ENCODE measurements at places on chromosomes 3 and 15.

DNA sequence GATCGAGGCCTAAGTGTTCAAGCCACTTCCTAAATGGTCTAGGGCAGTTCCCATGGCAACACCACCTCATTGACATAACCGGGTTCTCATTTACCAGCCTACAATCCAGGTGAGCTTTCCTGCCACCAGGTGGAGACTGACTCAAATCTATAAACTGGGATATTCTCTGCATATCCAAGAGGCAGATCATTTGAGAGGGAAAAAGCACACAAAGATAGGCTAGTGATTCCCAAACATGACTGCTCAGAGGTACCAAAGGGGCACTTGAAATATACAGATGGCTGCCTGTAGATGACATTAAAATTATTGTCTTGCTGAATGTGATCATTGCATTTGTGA, 141.3 kb upstream of the PROK2 start:
- peak; percentile 42 for DNase-seq

DNA sequence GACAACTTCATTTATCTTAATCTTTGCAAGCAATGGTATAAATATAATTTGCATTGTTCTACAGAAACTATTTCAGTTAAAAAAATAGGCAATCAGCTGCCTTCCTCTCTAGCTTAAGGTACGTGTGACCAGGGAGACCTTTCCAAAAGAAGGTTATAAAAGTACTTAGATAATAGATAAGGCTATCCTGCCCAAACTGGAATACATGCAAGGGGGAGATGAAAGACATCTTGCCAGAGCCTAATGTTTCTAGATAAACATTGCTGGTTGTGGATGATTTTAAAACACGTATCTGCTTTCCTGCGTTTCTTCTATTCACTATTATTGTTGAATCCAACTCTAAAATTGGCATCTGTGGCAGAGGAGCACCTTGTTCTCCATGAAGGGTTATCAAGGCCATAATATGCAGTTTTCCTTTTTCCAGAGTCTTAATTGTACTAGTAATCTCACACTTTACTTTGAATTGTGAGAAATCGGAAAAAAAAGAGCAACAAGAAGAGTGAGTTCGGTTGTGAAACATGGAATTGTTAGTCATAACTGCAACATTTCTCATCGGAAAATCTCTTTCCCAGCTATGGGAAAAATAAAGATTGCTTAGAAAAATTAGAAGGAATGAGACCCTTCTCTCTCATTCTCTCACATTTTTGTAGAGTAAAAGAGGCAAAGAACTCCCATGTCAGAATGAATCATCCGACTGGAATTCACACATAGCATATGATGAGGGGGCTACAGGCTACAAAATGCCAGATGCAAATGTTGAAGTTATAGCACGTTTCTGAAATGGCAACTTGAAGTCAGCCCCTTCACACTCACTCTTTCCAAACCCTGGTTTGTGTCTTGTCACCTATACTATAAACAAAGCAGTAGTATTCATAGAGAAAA, 936.1 kb upstream of the NR2F2 start:
- DNase-seq, result no peak

GRCh38 chr3:43343185-43343584, 56.8 kb downstream of the SNRK start:
- DNase-seq, result no peak

DNA sequence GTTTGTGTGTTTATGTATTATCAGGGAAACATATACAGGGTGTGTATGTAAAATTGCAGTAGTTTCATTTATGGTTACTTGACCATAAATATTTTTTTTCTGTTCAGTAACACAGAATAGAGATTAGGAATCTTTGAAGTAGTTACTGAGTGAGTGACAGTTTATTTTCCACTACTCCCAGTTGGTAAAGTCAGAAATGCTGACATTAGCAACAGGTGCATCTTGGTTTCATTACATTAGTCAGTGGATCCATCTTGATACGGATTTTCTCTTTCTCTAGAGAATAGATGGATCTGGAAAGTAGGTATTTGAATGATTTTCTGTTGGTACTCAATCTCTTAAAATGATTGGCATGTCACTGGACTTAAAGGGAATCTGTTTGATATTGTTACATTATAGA, 6.0 kb downstream of the UBE2E2 start:
- no peak for DNase-seq

GRCh38 chr3:195763843-195764825, 43.4 kb downstream of the MUC20 start:
- DNase-seq, result peak; percentile 4

GRCh38 chr3:197478746-197479668, 76.8 kb downstream of the BDH1 start:
- DNase-seq, result no peak

DNA sequence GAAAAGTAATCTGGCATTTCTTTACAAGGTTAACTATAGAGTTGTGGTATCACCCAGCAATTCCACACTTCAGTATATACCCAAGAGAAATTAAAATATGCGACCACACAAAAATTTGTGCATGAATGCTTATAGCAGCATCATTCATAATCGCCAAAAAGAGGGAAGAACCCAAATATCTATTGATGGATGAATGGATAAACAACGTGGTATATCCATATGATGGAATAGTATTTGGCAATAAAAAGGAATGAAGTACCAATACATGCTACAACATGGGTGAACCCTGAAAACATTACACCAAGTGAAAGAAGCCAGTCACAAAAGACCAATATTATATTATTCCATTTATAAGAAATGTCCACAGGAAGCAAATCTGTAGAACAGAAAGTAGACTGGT, 8.6 kb upstream of the SKOR1 start:
- no peak for DNase-seq

GRCh38 chr3:141796081-141796888, 33.1 kb downstream of the GRK7 start:
- DNase-seq, result no peak

- DNase-seq, result no peak
These were observed 10.1 kb downstream of the USP3 start for GRCh38 chr15:63514531-63514943.

DNA sequence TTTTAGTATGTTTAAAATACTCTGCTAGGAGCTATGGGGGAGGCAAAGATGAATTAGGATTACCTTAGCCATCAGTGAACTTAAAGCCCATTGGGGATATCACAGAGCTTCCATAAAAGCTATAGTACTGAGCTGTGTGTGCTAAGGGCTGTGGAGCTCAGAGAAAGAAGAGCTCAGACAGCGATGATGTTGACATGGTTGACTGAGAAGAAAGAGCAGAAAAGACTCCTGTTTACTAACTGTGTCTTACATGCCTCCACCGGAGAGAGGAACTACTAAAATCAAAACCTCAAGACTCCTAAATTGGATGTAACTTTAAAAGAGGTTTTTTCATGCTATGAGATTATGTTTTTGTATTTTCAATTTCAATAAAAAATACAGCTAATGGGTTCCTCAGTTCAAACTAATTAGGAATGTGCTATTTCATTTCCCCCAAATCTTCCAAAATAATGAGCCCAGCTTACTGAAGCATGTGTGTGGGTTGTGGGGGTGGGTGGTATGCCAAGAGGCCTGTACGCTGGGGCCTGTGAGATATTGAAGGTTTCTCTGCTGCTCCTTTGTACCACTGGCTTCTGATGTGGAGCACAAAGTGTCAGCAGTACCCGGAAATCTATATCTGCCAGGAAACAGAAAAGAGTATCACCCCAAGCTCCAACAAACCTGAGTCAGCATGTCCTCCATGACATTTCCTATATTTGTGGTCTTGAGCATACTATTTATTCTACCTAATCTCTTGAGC, 22.7 kb downstream of the DGKG start:
- no peak for DNase-seq

GRCh38 chr15:68581725-68582124, 2.9 kb downstream of the CORO2B start:
- DNase-seq, result no peak

DNA sequence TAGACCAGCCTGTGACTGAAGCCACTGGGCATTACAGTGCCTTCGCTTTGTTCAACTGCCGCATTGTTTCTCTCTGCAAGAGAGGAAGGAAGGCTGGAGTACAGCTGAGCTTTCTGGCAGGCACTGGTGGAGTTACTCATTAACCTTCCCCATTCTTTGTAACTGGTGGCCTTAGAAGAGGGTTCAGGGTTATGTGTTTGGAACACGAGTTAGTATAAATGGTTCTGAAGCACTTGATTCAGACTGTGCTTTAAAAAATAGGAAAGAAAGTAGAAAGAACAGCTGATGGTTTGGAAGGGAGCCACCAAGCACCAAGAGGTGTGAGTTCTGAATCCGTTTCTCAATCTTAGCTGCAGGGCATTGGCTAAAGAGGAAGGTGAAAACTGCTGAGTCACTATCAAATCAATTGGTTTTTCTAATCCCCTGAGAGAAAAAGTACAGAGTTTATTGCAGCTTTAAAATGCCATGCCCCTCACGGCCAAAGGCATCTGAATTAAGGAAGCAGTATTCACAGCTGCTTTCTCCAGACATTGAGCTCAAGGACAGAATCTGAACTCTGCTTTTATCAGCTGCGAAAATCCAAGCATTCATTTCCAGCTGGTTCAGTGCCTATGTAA, 3.6 kb downstream of the HGD start:
- DNase-seq, result peak; percentile 25

- DNase-seq, result no peak
These were observed at the start of gene KBTBD12 for GRCh38 chr3:127915115-127915936. Gene KBTBD12, plus strand, starts transcription at chr3:127915232. Its CDS starts 7,830 bp downstream, at chr3:127923062.

DNA sequence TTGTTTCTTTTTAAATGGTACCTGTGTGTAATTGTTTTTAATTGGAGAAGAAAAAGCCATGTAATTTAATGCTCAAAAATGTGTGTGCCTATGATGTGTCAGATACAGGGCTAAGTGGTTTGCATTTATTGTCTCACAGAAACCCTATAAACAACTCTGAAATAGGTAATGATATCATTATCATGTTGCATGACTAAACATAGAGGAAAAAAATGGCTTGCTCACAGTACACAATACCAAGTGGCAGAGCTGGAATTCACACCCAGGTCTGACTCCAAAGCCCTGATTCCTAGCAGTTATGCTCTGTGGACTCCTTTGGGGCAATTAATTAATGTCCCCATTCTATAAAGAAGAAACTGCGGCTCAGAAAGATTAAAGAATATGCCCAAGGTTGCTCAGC, 237.4 kb upstream of the TRIM42 start:
- DNase-seq, result no peak

- no peak for DNase-seq
These were observed 11.7 kb downstream of the SNRPN start for GRCh38 chr15:24966364-24967103.

DNA sequence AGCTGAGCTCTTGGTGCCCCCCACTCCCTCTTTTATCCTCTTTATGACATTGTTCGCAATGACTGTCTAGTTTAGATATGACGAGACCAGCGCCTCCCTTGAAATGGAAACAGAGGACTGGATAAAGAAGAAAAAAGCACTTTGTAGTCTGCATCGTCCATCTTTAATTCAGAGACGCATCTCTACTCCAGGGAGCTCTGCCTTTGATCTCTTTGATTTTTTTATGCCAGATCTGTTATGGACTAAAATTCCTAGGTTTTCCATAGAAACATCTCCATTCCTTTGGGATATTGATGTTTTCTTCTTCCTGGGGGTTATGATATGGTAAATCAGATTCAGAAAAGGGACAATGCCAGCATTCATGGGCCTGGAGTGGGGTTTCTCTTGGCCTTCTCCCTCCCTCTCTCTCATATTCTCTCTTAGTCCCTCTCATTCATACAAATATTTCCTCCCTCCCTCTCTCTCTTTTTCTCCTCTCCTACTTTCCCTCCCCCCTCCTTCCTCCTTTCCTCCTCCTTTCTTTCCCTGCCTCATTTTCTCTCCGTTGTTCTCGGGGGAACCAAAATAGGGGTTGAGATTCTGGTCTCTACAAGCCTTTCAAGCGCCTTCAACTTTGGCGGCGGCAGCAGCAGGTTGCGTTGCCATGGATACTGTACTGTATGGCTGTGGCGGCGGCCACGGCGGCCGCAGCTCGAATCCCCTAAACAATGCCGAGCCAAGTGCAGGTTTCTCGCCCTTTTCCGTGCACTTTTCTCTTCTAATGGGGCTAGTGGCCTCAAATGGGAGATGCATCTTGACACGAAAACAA, 45.5 kb downstream of the ZIC4 start:
- DNase-seq, result no peak

GRCh38 chr3:54968546-54969172, 40.8 kb upstream of the LRTM1 start:
- no peak for DNase-seq

DNA sequence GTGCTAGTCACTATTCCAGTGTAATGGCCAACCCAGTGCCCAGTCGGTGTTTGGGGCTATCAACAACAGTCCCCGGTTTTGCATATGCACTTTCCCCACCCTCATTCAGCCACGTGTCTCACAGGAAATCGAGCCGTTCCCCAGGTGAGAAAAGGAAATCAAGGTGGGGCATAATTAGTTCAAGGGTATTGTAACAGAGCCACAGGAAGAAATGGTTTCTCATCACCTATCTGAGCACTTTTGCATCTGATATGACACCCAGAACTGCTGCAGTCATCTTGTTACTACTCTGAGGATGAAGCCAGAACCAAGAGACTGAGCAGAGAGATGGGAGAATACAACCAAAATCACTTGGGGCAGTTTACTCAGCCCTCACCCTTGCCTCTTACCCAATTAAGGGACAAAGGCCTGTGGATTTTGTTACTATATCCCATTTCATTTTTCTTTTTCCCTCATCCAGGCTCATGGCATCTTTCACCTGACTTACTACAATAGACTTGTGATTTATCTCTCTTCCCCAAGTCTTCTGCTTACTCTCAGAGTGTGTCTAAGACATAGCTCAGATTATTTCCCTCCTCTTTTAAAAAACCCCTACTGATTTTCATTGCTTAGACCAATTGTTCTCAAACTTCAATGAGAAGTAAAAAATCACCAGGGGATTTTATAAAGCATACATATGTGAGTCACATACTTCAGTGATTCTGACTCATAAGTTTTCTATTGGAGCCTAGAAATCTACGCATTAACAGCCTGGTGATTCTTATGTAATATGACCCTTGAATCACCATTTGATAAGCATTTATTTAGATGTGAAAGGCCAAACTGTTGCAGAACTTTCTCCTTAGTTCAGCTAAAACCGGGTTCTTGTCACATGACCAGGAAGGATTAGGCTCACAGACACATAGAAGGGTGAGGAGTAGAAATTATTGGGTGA, 40.5 kb downstream of the TRAT1 start:
- DNase-seq, result no peak

GRCh38 chr3:39870706-39871105, 61.3 kb downstream of the MYRIP start:
- no peak for DNase-seq

DNA sequence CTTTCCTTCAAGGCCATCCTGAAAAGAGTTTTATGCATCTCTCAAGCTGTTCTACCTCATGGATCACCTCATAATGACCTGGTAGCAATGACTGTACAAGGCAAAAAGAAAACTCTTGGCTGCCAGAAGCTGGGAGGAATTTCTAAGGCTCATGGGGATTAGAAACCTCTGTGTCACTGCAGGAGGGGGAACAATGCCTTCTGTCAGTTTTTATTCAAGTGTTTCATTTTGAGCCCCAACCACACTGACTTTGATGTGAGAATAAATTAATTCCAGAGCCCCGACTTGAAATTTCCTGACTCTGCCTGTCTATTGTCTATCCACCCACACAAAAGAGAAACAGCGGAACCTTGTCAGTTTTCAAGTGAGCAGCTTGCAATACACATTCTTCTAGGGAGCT, 58.7 kb upstream of the MRPL3 start:
- no peak for DNase-seq

GRCh38 chr3:186090901-186091300, 18.0 kb downstream of the ETV5 start:
- DNase-seq, result no peak

- DNase-seq, result no peak
These were observed 65.4 kb downstream of the C3orf70 start for GRCh38 chr3:185087419-185087818.

- DNase-seq, result no peak
These were observed 44.4 kb upstream of the GALNT15 start for GRCh38 chr3:16130066-16130465.
